ENCODE measurements at places on chromosomes 7 and 10.

GRCh38 chr7:49229246-49229645 is 304.9 kb downstream of the CDC14C start:
- no peak for DNase-seq

- no peak for DNase-seq
Observed at GRCh38 chr10:107865691-107866090, 701.2 kb upstream of the SORCS1 start.

- DNase-seq, result no peak
Observed at GRCh38 chr10:18472977-18473376, 178.4 kb downstream of the NSUN6 start.

GRCh38 chr10:117007080-117007479 is 2.1 kb upstream of the SHTN1 start:
- peak; percentile 68 for DNase-seq

- peak; percentile 56 for DNase-seq
Observed at GRCh38 chr10:96334616-96335526, 23.9 kb downstream of the OPALIN start.

GRCh38 chr10:36888925-36889573 is 236.3 kb upstream of the ANKRD30A start:
- DNase-seq, result no peak

DNA sequence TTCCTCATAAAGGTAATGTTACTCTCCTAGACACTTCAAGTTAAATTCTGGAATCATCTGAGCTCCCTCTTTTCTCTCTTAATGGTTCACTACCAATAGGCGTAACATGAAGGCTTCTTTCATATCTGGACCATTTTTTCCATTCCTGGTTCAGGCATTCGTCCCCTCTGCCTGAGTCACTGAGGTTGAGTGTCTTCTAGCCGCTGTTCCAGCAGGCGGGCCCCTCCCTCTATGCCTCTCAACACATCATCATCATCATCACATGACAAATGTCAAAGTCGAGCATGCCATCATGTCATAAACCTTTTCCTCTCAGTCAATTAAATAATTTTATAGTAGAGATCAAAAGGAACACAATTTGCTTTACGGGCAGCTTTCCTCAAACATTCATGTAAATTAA is 168.9 kb upstream of the ASAH2 start:
- no peak for DNase-seq

DNA sequence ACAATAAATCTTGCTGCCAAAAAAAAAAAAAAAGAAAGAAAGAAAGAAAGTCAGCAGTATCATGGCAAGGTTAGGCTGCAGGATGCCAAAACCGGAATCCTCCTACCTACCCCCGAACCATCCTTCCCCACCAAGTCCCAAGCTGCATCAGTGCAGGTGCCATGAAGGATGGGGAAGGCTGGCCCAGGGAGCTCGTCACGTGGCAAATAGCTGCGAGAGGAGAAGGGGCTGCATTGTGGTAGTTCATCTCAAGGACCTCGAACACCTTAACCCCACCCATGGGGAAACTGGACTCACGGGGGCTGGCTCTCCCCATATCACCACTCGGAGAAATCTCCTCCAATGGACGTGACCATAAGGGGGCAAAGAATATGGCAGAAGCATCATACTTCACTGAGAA is 86.2 kb downstream of the TACC2 start:
- DNase-seq, result no peak

DNA sequence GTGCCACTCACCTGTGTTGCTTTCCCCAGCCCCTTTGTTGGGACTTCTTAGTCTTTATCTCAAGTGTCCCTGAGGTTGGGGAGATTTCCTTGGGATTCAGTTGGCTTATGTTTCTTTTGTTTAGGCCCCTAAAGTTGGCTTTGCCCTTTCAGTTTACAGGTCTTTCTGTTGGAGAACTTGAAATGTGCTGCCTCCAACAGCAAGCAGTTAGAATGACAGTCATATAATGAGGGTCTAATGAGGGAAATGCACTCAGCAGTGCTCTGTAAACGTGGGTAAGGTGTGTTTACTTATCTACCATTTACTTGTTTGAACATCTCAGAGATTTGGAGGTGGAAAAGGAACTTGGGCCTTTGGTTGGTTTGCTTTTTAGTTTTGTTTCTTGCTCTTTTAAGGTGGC is 191.4 kb upstream of the STK17A start:
- no peak for DNase-seq

DNA sequence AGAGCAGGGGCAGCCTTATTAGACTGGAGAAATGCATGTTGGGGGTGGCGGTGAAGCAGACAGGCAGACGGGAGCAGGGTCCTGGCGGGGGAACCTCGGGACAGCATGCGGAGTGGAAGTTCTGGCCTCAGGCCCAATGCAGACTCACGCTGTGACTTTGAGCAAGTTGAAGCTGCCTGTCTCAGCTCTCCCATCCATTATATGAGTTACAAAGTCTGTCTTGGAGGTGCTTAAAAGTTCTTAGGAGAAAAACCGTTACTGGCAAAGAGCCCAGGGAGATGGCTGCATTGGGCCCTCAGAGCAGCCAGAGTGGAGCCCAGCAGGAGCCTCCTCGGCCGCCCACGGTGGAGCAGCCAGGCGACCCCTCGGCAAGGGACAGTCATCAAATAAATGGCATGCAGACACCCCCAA is 509.5 kb downstream of the PLXNA4 start:
- peak; percentile 43 for DNase-seq

- DNase-seq, result peak; percentile 22
Observed at GRCh38 chr7:93146472-93147141, 1.6 kb downstream of the SAMD9L start.

- no peak for DNase-seq
Observed at GRCh38 chr10:51707821-51708424, 8.5 kb upstream of the CSTF2T start.

DNA sequence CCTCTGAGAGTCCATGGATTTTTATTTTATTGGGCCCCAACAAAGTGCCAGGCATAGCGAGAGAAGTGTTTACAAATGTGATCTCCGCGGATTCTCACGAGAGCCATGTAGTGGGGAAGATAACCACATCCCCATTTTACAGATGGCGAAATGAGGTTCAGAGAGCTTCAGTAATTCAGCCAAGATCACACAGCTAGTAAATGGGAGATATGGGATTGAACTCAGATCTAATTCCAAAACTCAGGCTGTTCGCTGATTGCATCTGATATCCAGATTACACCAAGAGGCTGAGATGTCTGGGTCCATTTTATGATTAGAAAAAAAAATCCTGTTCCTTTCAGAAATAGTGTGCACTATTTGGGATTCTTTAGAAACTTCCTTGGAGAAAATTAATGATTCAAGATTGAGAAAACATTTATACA is 1.3 kb downstream of the FAS start:
- DNase-seq, result no peak

DNA sequence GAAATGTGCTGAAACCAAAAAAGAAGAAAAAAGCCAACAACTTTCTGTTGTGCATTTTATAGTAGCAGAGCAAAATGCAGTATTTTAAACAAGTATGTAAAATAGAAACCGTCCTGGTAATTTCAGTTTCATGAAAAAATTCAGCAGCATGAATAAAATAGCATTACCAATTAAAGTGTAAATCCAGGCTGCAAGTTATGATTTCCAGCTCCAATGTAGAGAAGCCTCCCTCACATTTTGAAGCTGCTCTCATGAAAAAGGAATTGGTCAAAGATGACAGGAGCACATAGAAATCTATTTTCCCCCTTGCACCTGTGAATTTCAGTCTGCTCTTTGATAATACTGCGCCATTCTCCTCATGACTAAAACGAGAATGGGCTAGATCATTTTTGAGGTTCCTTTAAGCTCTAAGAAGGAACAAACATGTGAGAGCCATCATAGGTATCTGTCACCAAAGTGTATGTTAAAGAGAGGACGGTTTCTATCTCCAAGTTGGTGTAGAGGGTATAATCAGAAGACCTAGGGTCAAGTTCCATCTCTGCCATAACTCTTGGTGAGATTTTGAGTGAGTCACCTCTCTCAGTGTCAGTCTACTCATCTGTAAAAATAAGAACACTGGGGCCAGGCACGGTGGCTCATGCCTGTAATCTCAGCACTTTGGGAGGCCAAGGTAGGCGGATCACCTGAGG is 107.5 kb downstream of the MTPAP start:
- DNase-seq, result no peak

DNA sequence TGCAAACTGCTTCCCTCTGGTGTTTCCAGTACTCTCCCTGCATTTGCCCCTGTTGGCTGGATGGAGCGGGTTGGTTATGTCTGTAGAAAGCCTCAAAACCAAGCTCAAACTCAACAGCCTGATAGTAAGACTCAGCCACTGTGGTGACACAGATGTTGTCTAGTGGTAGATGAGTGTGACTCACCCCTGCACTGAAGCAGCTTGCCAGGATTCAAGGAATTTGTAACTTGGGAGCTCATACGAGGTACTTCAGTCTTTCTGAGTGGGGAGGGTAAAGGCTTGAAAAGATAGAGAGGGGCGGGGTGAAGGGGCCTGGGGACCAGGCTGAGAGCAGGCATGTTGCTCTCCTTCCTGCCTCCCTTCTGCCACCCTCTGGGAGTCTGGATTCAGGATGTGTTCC is 22.9 kb upstream of the AQP1 start:
- peak; percentile 87 for DNase-seq

DNA sequence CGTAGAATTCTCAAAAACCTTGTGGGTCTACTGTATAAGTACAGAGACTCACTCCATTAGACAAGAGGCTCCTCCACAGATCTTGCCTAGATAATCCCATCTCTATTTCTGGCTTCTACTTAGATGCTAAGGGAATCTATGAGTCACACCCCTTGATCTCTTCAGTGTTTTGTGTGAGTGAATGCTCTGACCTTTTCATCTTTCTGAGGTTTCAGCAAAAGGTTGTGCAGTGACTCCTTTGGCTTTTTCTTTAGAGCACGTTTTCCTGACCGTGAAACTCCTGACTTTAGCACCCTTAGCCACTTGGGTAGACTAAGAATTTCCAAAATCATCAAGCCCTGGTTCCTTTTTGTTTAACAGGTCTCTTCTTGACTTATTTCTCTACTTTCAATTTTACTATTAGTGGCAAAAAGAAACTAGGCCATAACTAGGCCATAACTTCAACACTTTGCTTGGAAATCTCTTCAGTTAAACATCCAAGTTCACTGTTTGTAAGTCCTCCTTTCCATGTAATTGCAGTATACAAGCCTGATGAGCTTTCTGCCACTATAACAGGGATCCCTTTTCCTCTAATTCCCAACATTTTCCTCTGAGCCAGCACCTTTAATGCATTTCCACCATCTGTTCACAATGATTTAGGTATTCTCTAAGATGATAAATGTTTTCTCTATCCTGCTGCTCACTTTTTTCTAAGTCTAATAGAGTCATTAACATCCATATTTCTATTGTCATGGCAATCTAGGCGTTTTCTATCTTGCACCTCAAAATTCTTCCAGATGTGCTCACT is 19.4 kb downstream of the COPG2 start:
- peak; percentile 34 for DNase-seq

DNA sequence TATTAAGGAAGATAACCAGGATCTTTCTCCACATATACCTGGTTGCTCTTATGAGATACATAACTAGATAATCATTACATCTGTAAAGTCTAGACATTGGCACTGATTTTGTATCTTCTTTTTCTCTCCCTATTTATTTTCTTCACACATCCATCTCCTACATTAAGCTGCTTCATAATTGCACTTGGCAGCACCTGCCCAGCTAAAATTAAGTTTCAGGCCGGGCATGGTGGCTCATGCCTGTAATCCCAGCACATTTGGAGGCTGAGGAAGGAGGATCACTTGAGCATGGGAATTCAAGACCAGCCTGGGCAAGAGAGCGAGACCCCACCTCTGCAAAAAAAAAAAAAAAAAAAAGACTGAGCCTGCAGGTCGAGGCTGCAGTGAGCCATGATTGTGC is 22.3 kb upstream of the AKR1B1 start:
- no peak for DNase-seq

GRCh38 chr10:11712744-11713143 is 29.4 kb upstream of the ECHDC3 start:
- DNase-seq, result no peak

DNA sequence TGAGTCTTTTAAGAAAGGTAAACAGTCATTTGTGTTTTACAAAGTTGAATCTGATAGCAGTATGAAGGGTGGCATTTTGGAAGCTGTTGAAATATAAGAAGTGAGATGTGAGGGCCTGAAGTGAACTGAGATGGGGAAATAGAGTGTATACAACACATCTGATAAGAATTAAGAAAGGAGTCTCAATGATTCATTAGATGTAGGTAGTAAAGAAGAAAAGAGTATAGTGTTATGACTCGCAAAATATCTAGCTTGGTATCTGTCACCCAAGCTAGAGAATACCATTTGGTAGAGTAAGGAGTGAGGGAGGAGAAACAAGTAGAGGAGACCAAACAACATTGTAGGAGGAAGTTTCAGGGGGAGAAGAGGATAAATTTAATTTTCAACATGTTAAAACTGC is 5.3 kb downstream of the PTPN12 start:
- DNase-seq, result peak; percentile 27

DNA sequence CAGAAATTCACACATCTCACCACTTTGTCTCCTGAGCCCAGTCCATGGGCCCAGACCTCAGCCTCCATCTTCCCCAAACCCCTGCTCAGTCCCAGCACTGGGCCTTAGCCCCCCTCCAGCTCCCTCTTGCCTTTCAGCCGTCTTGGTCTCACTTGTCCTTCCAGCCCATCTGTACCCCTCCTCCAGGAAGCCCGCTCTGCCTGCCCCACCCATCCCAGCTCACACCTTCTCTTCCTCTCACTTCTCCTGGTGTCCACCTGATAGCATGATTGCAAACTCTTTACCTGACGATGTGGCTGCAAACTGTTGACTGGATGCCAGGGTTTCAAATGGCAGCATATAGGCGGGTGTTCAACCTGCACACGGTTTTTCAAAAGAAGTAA is 96.6 kb downstream of the RGS10 start:
- no peak for DNase-seq

- DNase-seq, result no peak
Observed at GRCh38 chr10:124362568-124362967, 56.2 kb downstream of the OAT start.

DNA sequence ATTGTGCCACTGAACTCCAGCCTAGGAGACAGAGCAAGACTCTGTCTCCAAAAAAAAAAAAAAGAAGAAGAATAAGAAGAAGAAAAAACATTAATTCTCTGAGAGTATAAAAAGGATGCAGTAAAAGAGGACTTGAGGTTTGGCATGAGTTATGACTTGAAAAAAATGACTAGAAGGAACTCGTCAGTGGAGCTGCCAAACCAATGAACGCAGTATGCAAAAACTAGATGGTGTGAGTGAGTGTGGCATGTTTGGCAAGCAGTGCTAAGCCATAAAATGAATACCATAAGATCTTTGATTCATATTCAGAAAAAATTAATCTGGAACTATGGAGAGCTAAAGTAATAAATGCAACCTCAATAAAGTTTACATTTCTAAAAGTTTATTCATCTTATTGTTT is 68.6 kb upstream of the MEOX2 start:
- peak; percentile 60 for DNase-seq

DNA sequence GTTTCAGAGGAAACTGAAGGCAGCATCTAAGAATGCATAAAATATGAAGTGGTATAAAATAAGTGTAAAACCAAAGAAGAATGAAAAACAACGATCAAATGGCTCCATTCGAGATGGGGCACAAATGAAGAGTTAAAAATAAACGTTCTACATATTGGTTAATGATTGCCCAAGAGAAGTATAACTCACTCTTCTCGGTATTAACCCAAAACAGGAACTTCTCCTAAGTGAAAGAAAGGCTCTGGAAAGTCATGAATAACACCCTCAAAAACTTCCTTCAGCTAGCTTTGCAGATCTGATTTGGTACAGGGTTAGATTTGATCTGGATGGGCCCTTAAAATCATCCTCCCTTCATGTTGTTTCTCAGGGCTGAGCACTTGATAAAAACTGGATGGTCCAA is 94.3 kb upstream of the ADO start:
- no peak for DNase-seq

- peak; percentile 15 for DNase-seq
Observed at GRCh38 chr7:31734456-31734855, 47.4 kb downstream of the PPP1R17 start.

- DNase-seq, result no peak
Observed at GRCh38 chr7:39855325-39855674, 94.8 kb upstream of the CDK13 start.

Measured in fibroblast of the aortic adventitia (primary cell).